ENCODE measurements at places on chromosomes 7 and 10.

DNA sequence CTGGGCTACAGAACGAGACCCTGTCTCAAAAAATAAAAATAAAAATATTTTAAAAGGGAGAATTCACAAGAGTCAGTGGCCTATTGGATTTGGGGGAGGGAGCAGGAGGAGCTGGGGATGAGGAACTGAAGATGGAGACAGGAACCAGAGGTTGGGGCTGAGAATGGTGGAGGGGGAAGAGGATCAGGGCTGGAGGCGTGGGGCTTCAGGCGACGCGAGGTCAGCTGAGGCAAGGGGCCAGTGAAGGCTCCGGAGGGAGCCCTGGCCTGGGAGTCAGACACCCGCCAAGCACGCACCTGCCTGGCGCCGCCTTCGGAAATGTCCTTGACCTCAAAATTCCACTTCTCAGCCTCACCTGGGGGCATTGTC lies 671 bp upstream of the CLEC2L start:
- no peak for DNase-seq

- no peak for DNase-seq
These were observed at the start of gene GPR15LG for GRCh38 chr10:84173501-84173929. Gene GPR15LG, plus strand, starts transcription at chr10:84173801. Its CDS starts 51 bp downstream, at chr10:84173852.

GRCh38 chr7:36263095-36263484 lies 110.0 kb downstream of the EEPD1 start:
- no peak for DNase-seq

DNA sequence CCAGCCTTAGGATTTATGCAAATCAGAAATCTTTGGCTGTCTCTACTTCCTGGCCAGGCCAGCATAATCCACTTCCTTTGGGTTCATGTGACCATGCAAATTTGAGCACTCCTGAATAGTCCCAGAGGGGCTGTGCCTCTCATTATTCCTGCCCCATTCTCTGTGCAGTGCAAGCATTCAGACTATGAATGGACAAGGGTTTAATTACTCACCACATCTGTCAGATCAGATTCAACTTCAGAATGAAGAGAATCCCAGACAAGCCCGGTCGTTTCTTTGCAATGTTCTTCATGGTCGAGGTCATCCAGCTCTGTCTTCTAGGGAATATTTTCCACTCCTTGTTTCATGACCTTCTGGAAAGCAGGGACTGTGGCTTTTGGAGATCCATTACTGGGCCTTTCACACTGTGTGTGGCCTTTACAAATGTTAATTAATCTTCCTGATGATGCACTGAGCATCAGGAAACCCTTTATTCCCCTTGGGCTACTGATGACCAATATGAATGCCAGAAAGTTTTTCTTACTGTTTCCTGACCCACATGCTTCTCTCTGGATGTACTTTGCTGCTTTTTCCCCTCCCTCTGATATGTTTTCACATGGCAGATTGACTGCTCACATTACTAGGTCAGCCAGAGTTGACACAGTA lies 217.6 kb upstream of the TCF7L2 start:
- no peak for DNase-seq

DNA sequence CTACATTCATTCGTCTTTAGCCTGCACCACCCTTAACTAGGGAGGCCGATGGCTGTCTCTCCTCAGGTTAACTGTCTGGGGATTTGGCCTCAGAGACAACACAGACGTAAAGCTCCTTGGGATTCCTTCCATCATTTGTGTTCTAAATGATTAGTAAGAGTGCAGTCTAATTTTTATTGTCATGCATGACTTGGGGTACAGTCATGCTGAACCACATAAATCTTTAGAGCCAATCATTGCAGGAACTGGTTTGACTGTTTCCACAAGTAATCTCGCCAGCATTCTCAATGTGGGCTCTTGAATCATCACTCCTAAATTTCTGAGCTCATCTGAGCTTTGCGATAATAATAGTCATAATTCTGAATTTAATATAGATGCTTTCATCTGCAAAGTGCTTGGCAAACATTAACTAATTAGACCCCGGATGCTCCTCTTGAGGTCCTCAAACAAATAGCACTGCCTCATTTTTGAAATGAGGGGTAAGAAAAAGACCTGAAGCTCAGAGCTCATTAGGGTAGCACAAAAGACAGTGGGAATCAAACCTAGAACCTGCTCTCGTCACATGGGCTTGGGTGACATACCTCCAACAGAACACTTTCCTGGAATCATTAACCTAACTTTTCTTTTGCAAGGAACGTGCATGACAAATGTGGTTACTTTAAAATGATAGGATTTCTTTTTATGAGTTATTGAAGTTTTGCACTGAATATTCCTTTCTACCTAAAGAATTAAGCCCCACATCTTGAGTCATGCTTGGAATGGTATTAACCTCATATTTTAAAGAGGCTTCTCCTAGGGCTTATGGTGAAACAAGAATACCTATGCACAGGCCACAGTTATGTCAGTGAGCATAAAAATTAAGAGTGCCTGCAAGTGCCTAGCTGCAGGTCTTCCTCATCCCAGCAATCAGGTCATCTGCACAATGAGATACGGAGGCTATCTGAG lies 118.9 kb upstream of the NRP1 start:
- DNase-seq: no peak

- DNase-seq: no peak
These were observed 329.2 kb upstream of the COBL start for GRCh38 chr7:51645702-51646298.

All from stimulated activated CD8-positive, alpha-beta memory T cell treated with anti-CD3 and anti-CD28 coated beads, Interleukin-4, amount 100 ng/mL, for 4 hours (primary cell).